ENCODE measurements at places on chromosomes 12 and 14.

- no peak for DNase-seq
These were observed 812.1 kb upstream of the NOVA1 start for GRCh38 chr14:27409944-27410343.

GRCh38 chr12:7512553-7512952 is 9.0 kb upstream of the CD163 start:
- no peak for DNase-seq

DNA sequence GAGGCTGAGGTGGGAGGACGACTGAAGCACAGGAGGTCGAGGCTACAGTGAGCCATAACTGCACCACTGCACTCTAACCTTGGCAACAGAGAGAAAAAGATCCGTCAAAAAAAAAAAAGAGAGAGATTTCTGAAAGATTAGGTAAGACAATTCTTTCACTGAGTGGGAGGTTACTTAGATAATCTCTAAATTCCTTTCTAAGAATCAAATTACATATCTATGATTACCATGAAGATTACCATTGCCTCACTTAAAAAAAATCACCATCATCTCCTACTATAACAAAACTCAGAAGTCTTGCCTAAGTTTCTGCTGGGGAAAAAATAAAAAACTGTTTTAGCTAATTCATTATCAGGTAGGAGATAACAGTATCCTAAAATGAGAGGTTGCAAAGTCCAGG is 366.7 kb downstream of the DUSP6 start:
- no peak for DNase-seq

- DNase-seq = no peak
These were observed 95.8 kb upstream of the MAP1LC3B2 start for GRCh38 chr12:116463366-116463765.

DNA sequence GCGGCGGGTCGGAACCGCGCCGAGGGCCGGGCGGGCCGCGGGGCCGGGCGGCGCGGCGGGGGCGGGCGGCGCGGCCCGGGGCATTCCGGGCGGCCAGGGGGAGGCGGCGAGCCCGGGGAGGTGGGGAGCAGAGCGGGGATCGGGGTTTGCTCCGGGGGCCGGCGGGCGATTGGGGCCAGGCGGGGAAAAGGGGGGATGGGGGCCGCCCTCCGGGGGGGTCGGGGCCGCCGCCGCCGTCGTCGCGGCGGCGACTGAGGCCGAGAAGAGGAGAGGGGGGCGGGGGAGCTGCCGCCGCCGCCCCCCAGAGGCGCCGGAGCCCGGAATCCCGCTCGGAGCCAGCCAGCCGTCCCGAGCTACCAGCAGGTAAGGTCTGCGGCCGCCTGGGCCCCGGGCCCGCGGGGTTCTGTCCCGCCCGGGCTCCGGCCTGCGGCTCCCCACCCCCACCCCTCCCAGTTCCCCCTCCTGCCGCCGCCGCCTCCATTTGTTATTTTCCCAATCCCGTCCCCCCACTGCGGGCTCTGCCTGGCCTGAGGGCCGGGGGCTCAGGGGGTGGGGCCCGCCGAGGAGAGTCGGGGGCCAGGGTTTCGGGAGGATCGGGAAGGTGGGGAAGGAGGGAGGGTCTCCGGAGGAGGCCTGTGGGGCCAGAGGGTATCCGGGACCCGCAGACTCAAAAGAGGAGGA is 403 bp downstream of the ATN1 start:
- no peak for DNase-seq

Measured in omental fat pad (tissue), 4 donors.